ENCODE measurements at places on chromosomes 7 and 10. TPM values are rescaled to one million over a fixed set of nuclear protein-coding genes. Genes with fewer than 3 reads are reported as not detected.
A peak's percentile ranks its signal among the peaks of the same experiment; 100 is the strongest.

DNA sequence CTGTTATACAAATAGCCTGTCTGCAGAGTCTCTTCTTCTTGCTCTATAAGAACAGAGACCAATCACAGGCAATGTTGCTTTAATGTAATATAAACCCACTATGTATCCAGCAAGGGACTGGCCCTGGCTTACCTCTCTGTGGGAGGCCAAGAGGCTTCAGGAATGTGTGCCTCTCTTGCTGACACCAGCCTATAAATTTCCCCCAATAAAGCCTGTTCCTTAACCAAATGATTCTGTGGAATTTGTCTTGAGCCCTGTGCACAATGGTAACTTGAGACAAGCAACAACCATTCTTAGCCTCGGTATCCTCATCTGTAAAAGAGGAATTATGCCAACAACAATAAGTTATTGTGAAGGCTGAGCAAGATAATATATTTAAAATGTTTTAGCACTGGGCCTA, 563.7 kb downstream of the GRM8 start:
- DNase-seq: no peak

GRCh38 chr7:135801877-135802276, 53.3 kb upstream of the FAM180A start:
- no peak for DNase-seq

DNA sequence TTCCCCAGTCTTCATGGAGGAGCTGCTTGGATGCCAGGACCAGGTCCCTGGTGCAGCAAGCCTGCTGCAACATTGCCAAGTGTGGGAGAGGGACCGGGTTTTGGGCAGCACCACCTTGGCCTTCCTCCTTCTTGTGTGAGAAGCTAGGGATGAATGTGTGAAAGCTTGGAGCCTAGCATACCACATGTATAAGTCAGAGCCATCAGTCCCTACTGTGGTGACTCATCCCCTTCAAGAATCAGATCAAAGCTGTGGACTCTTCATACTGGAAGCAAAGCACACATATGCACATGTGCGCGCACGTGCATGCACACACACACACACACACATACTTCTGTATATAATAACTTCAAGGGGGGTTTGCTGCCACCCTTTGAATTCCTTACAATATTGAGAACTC, 527.8 kb downstream of the LRMDA start:
- no peak for DNase-seq

GRCh38 chr7:93442478-93443224, 131.9 kb downstream of the CALCR start:
- DNase-seq: no peak

DNA sequence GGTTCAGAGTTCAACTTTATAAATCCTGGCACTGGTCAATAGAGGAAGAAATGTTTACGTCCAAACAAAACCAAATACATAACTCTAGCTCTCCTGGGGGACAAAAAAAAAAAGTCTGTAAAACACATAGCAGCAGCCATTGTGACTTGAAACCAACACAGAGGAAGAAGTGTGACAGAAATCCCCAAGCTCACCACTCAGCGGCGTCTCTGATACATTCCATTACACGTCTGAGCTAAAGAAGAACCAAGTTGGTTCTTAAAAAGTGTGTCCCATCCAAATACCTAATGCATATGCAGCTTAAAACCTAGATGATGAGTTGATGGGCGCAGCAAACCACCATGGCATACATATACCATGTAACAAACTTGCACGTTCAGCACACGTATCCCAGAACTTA, 58.3 kb upstream of the NANOS1 start:
- no peak for DNase-seq

- DNase-seq: no peak
Observed at GRCh38 chr10:86253091-86254072, 113.2 kb downstream of the GRID1 start.

DNA sequence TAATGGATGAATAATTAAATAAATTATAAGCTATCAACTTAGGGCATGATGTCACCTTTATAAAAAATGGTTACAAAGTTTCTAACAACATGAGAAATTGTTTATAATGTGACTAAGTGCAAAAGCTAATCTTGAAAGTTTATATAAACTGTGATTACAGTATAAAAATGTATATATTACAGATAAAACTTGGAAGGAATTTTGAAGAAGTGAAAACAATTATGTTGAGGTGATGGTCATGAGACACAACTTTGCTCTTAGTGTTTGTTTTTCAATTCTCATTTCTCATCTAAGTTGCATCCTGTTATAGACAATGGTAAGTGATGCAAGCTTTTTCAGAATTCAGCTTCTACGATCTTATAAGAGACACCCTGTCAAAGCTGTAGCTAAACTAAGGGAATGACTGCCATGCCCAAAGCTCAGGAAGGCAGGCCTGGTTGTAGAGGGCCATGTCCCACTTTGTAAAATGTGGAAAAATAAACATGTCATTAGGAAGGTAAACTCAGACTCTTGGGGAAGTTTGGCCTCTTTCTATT, 23.9 kb downstream of the MACC1 start:
- DNase-seq: no peak

- no peak for DNase-seq
Observed at GRCh38 chr7:5481241-5482019, 57.8 kb upstream of the TNRC18 start.

GRCh38 chr10:15084502-15084922, 4.1 kb downstream of the ACBD7 start:
- DNase-seq: peak; percentile 68

- no peak for DNase-seq
Observed at GRCh38 chr10:6408799-6409198, 171.3 kb downstream of the PRKCQ start.

GRCh38 chr7:21768279-21768678, 177.4 kb downstream of the CDCA7L start:
- no peak for DNase-seq

DNA sequence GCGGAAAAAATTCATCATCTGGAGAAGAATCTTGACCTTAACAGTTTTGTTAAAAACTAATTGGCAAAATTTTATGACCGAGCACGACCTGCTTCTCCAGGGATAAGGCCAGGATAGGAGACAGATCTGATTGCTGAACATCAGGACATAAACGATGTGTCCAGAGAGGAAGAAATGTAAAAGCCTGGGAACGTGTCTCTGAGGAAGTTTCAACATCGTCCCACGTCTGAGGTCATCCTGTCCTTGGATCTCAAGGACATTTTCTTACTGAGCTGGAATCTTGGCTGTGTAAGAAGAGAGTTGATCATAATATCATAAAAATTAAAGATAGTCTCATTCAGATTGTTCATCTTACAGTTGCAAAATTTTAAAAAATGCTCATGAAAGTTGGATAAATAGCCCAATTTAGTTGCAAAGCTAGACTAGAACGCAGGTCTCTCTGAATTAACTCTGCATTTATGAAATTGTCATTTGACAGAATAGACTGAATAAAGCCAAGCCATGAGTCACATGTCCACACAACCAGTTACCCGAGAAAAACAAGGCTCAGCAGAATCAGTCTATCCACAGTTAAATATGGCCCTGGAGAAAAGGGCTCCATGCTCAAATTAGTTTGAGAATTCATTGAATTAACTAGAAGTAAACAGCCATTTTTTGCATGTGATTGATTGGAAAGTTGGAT, 120.0 kb upstream of the EGFR start:
- DNase-seq: no peak

- no peak for DNase-seq
Observed at GRCh38 chr7:89183712-89184111, 388.2 kb upstream of the TEX47 start.

DNA sequence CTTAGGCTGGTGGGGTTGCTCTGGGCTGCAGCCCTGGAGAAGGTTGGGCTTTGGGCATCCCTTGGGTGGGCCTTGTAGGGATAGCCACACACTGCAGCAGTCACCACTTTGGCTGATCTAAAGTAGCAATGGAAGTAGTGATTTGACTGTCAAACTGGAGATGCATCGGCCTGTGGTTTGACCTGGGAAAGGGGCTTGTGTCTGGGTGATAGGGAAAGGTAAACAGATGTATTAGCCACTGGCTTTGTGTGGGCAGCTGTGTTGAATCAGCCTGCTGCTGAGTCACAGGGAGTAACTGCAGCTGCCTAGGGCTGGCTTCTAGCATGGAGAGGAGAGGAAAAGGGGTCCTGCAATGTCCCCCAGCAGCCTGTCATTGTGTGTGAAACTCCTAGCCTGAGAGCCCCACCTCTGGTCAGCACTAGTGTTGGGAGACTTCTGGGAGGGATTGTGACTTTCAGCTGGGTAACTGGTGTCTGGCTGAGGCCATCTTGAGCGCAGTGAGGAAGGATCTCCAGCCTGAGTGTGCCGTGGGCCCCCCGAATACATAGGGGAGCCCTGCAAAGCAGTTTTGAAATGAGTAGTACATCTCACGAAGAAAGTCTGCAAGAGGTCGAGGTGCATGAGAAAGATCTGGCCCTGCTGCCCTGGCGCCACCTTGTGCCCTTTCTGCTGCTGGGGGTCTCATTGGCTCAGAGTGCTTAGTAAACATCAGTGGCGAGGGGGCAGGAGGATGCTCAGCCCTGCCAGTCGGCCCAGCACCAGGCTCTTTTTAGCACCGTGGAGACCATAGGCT, 117.3 kb downstream of the FANK1 start:
- no peak for DNase-seq

Gene SRRM3
- total RNA-seq: 4.5 TPM

Gene GNAI1
- total RNA-seq: 40.0 TPM

Gene HOXA11
- not detected for total RNA-seq

Gene CTTNBP2
- 10.7 TPM for total RNA-seq
